Activated CD8-positive, alpha-beta memory T cell treated with anti-CD3 and anti-CD28 coated beads for 1 hour (primary cell): ENCODE measurements at places on chromosomes 12 and 14.

DNA sequence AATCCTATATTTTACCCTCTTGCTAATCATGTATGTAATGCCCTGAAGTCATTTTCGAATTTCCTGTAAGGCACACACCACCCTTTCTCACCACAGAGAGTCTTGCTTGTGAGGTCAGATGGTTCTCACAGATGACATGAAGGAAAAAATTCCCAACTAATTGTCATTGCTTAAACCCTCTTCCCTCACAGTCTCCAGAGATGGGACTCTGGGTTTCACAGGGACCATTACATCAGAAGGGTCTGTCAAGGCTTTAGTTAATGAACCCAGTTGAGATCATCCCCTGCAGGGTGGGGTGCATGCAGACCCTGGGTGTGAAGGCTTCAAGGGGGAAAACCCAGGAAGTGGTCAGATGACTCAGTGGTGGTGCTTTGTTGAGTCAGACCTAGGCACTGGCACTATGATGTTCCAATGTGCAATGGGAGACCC is 229.6 kb downstream of the BCAT1 start:
- DNase-seq = no peak

DNA sequence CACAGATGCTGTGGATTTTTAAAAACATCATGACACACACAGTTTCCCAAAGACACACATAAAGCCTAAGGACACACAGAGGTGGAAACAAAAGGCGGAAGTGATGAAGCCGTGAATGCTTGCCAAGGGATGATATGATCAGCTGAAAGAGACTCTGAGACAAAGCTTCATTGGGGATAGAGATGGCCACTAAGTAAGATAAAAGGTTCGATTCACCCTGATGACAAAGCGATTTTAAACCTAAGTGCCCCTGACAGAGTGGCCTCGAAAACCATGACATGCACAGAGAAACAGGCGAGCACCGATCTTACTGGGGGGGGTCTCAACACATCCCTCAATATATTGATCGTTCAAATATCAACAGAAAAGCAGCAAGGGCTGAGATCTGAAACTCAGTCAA is 20.3 kb upstream of the EIF5 start:
- DNase-seq = no peak

DNA sequence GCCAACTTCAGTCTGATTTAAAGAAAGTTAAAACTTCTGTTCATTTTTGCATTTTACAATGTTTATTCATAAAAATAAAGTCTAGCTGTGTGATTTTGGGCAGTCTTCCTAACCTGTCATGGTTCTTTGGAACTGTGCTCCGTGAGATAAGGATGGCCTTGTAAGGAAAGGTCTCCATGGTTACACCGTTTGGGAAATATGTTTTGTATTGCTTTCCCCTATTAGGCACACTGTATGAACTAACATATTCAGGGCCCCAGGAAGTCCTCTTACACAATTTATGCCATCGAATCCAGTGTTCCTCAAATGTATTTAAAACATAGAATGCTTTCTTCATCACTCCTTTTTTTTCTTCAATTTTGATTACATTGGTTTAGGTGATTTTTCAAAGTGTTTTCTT is 54.5 kb downstream of the APAF1 start:
- DNase-seq = no peak

- DNase-seq = no peak
Measured at GRCh38 chr12:93223440-93224426, 154.0 kb upstream of the NUDT4 start.

DNA sequence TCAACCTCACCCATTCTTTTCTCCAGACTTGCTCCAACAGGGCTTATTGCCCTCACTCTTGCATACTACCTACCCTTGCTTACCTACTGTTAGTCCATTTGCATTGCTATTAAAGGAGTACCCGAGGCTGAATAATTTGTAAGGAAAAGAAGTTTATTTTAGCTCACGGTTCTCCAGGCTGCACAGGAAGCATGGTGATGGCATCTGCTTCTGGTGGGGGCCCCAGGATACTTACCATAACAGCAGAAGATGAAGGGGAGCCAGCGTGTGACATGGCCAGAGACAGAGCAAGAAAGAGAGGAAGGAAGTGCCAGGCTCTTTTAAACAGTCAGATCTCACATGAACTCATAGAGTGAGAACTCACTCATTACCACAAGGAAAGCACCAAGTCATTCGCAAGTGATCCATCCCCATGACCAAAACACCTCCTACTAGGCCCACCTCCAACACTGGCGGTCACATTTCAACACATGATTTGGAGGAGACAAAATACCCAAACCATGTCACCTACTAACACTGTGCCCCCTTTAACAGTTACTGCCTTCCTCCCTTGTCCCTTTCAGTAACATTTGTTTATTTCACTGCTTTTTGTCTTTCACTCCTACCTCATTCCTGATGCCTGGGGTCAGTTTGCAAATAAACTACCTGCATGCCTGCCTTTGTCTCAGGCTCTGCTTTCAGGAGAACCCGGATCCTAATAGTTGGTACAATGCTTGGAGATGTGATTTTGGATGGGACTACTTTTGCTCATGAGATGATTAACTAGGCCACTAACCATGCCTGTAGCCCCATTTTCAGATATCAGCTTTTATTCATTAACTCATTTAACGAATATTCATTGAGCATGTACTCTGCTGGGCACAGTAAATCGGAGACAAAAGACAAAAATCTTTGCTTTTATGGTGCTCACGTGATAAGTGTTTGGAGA is 41.6 kb upstream of the CSRP2 start:
- no peak for DNase-seq
